Central memory CD4-positive, alpha-beta T cell (primary cell): ENCODE measurements at places on chromosomes 3 and 15.

- no peak for DNase-seq
These were observed 67.8 kb upstream of the FSIP1 start for GRCh38 chr15:39850436-39850835.

DNA sequence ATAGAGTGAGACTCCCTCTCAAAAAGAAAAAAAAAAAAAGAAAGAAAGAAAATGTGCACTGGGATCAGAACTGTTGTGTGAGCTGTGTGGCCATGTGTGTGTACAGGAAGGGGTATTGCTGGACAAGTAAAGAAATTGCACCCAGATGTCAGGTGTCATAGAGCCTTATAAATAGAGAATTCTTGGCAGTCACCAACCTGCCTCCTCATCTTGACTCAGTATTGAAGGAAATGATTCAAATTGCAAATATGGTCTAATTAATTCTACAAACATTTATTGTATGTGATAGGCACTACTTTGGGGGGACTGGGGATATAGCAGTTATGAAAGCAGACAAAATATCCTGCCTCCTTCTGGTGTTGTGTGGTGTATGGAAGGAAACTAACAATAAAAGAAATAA lies 243.8 kb upstream of the TTC14 start:
- no peak for DNase-seq

DNA sequence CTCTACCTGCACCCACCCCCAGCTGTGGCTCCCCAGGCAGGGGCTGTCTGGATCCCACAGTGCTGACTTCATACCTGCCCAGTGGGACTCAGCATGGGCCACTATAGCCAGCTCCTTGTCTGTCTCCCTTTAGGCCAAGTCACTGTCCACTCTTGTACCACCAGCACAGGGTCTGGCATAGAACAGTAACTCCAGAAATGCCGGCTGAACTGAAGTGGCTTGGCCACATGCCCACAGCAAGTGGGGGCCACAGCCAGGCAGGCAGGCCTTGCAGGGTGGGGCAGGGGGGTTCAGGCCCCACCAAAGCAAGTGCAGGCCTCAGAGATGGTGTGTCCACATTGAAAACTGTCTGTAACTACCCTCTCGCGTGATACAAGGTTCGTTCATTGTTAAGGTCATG lies 252.6 kb upstream of the LYSMD4 start:
- DNase-seq, result no peak

DNA sequence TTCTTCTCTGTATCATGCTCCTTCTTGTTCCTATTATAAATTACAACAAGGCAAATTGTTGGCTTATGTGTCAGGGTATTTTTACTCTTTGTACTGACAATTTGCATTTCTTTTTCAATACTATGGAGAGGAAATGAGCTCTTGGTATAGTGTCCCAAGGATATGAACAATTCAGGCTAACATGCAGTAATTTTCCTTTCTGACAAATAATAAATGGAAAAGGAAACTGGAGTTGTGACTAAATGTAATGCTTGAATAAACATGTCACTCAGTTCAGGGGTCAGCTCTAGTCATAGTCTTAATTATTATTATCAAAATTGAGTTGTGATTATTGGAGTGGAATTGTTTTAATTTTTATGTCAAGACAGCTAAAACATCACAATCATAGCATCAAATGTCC lies 256.0 kb upstream of the ZPLD1 start:
- no peak for DNase-seq

DNA sequence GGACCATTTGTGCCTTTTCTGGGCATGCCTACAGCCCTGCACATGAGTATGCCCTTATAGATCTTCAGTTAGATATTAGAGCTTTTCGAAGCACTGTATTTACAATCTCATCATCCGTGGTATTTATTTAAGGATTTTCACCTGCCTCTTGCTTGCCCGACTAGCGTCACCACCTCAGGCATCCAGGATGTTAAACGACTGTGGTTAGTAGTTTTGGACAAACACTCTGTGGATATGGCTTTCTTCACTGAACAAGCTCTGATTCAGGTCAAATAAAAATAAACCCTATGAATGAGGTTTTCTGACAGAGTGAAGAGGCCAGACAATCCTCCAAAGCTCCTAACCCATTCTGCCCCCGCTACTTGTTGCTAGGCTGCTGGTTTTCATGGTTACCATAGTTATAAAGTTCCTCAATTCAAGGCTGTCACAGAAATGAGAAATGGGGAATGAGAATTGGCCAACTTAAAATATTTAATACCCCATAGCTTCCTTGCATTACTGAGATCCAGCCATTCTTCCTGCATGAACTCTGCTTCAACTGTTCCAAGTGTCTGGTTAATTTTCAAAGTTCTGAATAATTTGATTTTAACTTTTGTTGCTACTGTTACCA lies 440.1 kb downstream of the GABRG3 start:
- DNase-seq, result no peak

GRCh38 chr15:66877477-66878271 lies 175.6 kb downstream of the SMAD6 start:
- DNase-seq, result no peak

DNA sequence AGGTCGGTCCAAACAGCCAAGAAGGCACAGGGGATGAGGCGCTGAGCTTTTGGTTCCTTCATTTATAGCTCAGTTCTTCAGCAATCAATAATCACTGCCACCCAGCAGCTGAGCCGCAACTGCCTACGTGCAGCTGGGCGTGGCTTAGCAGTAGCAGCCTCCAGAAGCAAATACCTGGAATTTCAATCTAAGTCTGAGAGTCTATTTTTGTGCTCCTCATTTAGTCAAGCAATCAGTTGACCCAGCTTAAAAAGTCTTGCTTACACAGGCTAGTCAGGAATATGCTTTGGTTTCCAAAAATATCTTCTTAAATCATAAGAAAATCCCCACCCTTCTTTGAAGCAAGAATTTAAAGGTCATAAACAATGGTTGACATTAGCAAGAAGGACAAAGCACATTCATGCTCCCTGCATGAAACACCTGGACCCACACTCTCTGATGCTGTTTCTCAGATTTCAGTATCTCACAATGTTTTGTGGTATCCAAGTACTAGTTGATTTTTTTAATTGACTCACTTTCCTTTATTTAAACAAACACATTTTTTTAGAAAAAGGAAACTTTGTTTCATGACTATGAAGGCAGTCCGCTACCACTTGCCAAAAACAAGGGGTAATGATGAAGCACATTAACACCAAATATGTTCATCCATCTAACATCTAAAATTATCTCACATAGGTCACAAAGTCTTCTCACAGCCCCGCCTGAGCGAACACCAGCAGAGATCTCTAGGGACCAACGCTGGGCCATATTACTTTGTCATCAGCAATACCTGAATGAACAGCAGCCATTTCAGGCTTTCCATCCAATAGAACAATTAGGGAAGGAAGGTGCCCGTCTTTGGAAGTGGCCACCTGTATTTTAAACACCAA lies 106.1 kb downstream of the OXNAD1 start:
- no peak for DNase-seq

DNA sequence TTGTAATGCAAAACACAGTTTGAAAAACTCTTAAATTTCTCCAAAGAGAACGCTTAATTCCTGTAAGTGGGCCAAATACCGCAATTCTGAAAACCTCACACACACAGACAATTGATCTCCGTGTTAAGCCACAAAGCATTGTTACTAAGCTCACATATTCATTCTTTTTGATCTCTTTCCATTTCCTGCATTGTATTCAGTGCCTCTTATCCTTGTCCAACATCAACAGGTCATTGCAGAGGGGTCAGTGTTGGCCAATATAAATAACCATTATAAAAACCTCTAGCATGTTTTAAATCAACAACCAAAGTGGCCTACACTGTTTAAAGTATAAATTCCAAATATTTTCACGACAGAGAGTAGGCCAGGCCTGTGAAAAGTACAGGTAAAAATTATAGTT lies 171.1 kb downstream of the PDZRN3 start:
- DNase-seq, result no peak
